CD4-positive, alpha-beta memory T cell (primary cell): ENCODE measurements at places on chromosomes 11 and 22. TPM values are rescaled to one million over a fixed set of nuclear protein-coding genes. Genes with fewer than 3 reads are reported as not detected.

The USH1C gene
- polyA plus RNA-seq = not detected

The NEFH gene
- polyA plus RNA-seq = not detected

The MPPED2 gene
- not detected for polyA plus RNA-seq

The GGT1 gene
- polyA plus RNA-seq = 11.9 TPM

The MGAT3 gene
- polyA plus RNA-seq = not detected

The VSIG10L2 gene
- polyA plus RNA-seq = not detected

The BDNF gene
- polyA plus RNA-seq = not detected

The TH gene
- polyA plus RNA-seq = not detected

The XKR3 gene
- not detected for polyA plus RNA-seq

The FADS2 gene
- 0.06 TPM for polyA plus RNA-seq

The SYCE3 gene
- polyA plus RNA-seq = 0.83 TPM

The CEP126 gene
- 0.71 TPM for polyA plus RNA-seq

The HORMAD2 gene
- polyA plus RNA-seq = not detected

The C22orf31 gene
- polyA plus RNA-seq = not detected

The GLYAT gene
- polyA plus RNA-seq = not detected

The ADM2 gene
- 0.07 TPM for polyA plus RNA-seq

The MYOD1 gene
- not detected for polyA plus RNA-seq

The SMTNL1 gene
- polyA plus RNA-seq = 0.55 TPM

The KCNA4 gene
- not detected for polyA plus RNA-seq

The RCOR2 gene
- polyA plus RNA-seq = not detected

The OR4A5 gene
- polyA plus RNA-seq = not detected

The CXCR5 gene
- polyA plus RNA-seq = 7.9 TPM
